ENCODE measurements at places on chromosomes 7 and 10.

DNA sequence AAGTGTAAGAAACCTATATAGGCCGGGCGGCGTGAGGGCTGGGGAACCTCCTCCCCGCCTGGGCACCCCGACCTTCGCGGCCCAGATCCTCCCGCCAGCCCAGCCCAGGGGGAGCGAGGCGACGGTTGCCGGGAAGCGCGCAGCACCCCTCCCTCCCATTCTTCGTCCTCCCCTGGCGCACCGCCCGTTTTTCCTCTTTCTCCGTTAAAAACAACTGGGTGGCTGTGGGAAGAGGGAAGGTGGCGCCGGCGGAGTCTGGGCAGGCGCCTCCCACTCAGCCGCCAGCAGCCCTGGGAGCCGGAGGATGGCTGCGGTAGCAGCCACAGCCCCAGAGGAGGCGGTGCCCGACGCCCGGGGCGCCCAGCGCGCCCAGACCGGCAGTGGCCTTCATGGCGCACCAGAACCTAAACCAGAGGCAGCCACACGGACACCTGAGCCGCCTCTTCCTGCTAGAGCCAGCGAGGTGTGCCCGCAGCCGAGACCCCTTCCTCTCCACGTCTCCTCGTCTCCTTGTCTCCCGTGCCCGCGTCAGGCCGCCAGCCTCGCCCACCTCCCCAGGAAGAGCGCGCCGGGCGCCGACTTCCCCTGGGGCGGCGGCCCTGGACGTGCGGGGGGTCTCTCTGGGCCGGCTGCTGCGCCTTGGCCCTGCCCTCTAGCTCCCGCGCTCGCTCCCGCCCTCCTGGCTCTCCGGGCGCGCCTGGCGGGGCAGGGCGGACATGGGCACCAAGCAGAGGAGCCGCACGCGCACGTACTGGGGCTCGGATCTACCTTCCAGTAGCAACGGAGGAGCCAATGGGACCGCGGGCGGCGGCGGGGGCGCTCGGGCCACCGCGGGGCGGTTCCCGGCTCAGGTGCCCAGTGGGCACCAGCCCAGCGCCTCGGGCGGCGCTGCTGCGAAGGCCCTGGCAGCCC lies 32.8 kb upstream of the SFTPD start:
- DNase-seq, result peak; percentile 78

DNA sequence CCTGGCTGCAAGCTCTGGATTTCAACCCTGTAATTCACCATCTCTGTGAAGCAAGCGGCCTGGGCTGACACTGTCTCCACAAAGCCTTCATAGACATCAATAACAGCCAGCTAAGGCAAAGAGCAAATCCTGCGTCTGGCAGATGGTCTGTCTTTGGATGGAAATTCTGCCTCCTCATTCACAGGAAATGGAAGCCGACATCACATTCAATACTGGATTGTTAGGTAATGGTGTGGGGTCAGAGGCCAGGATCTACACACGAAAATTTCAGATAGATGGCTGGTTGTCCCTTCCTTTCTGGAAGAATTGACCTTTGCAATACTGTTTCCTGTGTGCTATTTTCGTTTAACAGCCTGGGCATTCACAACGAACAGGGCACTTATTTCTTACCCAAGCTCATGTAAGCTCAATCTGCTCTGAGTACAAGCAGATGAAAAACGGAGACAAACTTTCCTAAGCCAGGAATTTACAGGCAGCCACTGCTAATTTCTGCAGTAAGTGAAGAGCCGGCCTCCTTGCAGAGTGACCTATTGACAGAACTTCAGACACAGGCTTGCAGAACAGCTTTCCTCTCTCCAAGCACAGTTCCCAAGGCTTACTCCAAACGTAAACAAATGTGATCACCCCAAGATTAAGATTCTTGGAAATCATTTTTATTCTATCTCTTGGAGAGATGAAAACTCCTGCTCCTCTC lies 3.1 kb upstream of the ADAM12 start:
- DNase-seq, result peak; percentile 64

DNA sequence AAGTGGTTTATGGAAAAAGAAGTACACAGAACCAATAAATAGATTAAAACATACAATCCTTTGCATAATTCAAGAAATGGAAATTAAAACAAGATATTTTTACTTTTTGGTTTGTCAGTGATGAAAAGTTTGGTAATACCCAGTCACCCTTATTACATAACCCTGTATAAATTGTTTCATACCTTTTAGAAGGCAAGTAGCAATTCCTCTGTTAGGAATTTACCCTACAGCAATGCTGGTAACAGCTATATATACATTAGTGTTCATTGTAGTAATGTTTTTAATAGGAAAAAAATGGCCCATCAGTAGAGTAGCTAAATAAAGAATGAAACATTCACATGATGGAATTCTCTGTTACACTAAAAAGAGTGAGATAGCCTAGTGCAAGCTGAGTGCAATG lies 42.7 kb downstream of the PTPN12 start:
- no peak for DNase-seq

DNA sequence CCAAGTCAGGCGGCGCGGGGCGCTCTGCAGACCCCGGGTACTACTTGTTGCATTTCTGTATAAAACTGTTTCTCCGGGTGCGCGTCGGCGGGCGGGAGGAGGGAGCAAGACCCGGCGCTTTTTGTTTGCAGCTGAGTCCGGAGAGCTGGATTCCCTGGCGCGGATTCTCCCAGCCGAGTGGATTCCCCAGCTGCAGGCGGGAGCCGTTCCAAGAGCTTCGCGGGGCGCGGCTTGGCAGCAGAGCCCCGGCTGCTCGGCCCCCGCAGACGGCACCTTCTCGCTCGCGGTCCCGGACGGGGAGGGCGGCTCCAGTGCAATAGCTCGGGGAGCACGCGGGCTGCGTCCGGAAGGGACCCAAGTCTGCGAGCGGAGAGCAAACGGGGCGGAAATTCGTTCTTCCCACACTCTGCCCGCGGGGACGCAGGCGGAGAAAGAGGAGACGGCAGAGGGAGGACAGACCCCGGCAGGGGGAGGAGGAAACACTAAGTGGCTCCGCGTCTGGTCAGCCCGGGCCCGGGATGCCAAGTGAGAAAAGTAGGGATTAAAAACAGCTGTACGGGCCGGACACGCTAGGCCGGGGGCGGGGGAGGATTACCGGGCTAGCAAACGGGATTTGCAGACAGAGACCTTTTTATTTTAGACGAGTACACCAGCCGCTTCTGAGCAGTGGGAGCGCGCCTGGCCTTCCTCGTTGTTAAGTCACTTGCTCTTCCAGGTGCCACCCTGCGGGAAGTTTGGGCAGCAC lies at the start of gene TRIL:
TRIL (minus strand) TSS at position 96 of the 745 bp plus-strand sequence. CDS start 284 bp downstream, outside the sequence.
- DNase-seq, result peak; percentile 77

- no peak for DNase-seq
Observed at GRCh38 chr7:42642699-42643098, 269.2 kb downstream of the C7orf25 start.

GRCh38 chr7:130853503-130854279 lies 119.7 kb upstream of the KLF14 start:
- DNase-seq, result peak; percentile 75

- DNase-seq, result peak; percentile 12
Observed at GRCh38 chr10:49141541-49142332, 7.9 kb upstream of the FAM170B start.

DNA sequence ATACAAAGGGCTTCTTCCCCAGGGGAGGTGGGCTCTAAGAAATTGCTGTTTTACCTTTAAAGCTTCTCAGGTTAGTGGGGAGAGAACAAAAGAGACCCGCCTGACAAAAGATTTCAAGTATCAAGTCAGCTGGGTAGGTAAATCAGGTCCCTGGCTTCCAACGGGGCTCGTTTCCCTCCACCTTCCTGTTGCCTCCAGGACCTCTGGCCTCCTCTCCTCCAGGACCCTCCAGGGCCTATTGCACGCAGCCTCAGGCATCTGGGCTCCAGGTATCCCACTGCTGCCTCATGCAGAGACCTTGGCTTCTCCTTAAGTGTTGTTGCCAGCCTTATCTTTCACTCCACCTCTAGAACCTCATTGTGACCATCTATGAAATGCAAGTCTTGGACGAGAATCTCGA lies 2.9 kb downstream of the BNIP3 start:
- DNase-seq, result no peak

- peak; percentile 68 for DNase-seq
Observed at GRCh38 chr7:77797734-77798393, 370 bp downstream of the TMEM60 start.

DNA sequence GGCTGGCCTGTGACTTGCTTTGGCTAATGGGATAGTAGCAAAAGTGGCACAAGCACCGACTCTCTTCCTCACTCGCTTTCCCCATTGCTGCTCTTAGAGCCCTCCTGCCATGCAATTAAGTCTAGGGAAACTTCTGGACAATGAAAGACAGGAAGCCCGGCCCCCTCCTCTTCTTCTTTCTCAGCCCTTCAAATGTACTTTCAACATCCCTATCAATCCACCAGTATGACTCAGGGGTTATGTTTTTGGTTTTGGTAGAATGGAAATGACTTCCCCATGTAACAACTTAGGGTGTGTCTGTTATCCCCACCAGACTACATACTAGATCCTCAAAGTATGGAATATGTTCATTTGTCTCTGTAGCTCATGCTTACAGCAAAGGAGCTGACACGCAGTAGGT lies 139.0 kb upstream of the GDF10 start:
- no peak for DNase-seq

DNA sequence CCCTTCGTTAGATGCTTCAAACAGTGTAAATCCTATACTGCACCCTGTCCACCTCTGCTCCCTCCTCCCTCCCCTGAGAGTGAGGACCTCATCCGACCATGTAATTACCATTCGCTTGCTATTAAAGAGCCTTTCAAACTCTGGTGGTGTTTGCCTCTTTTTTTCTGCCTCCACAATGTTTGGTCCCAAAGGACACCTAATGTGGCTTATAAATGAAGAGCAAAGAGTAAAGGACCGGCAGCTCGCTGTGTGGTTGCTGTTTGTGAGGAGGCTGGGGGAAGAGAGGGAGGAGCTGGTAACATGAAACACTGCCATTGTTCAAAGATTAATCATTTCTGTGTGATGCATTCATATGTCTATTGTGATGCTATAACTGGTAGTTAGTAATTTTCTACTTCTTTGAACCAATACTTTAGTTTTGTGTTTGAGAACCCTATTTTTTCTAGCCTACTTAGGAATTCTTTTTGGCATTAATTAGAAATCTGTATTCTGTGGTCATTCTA lies 27.9 kb downstream of the MTURN start:
- peak; percentile 81 for DNase-seq

- no peak for DNase-seq
Observed at GRCh38 chr10:126839094-126839761, 66.0 kb upstream of the DOCK1 start.

GRCh38 chr7:55423891-55424290 lies 58.8 kb downstream of the LANCL2 start:
- DNase-seq, result no peak

Measured in GM23248 (cell line).